Stimulated activated CD4-positive, alpha-beta T cell treated with anti-CD3 and anti-CD28 coated beads, Interleukin-1b, Interleukin-23, amount 100 ng/mL, for 1 hour (primary cell): ENCODE measurements at places on chromosomes 11 and 22.

- no peak for DNase-seq
Measured at GRCh38 chr11:62507125-62507422, 39.5 kb downstream of the AHNAK start.

DNA sequence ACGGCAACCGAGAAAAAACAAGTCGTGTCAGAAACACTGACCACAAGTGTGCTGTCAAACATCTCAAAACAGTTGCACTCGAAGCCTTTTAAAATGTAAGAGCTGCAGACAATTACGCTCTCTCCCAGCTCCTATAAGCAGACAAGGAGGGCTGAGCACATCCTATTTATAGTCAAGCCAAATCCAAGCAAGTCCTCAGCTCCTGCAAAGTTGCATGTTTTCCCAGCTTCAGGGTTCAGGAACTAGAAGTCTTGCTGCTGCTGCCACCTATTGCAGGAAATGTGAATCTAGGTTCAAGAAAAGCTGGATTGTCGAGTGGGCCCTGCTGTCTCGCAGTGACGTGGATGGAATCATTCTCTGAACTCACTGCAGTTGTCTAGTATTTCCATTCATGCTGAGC is 15.5 kb downstream of the EFCAB6 start:
- no peak for DNase-seq

DNA sequence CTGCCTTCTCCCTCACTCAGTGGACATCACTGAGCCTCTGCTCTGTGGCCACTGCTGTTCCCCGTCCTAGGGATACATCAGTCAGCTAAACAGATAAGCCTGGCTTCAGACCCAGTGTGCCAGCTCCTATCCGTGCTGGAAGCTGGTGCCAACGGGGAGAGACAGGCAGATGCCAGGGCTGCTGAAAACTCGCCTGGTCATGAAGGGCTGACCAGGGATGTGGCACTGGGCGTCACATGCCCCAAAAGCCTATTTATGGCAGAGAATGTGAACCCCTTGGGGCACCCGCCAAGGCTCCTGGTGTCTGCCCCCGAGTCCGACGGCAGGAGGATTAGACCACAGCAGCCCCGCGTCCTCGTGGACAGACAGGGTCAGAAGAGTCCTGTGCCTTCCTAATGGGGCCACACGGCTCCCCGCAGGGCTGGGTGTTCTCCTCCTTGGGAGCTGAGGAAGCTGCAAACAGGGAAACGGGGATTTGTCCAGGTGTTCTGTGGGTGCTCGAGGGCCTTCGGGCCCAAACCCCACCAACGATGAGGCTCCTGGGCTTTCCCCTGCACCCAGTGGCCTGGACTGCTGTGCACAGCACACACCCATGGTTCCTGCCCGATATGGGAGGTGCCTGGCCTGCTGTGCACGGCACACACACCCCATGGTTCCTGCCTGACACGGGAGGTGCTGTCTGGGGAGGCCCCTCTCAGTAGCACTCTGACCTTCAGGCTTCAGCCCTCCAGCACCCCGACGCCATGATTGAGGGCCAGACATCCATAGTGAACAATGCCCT is 19.9 kb downstream of the ANO1 start:
- no peak for DNase-seq

- no peak for DNase-seq
Measured at GRCh38 chr11:43434893-43435292, 76.2 kb downstream of the TTC17 start.

GRCh38 chr22:27399161-27399560 is 402.4 kb downstream of the MN1 start:
- no peak for DNase-seq

- DNase-seq = no peak
Measured at GRCh38 chr22:49040754-49041467, 786.8 kb downstream of the BRD1 start.

- DNase-seq = no peak
Measured at GRCh38 chr22:20109411-20110358, 6.2 kb upstream of the RANBP1 start.

DNA sequence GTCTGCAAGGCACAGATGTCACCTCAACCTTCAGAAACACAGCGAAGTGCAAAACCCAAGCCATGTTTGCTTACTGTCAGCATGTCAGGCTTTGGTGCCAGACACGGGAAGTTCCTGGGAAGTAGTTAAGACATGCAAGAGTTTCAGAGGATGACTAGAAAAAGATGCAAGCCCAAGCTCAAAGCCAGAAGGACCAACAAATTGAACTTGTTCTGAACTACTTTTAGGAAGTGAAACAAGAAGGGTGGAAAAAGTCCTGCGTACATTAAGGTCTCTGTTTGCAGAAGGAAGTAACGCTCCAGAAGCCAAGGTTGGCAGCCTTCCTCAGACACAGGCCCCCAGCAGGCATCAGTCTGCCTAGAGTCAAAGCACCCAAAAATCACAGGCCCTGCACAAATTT is 2.6 kb downstream of the AP1B1 start:
- DNase-seq = no peak

DNA sequence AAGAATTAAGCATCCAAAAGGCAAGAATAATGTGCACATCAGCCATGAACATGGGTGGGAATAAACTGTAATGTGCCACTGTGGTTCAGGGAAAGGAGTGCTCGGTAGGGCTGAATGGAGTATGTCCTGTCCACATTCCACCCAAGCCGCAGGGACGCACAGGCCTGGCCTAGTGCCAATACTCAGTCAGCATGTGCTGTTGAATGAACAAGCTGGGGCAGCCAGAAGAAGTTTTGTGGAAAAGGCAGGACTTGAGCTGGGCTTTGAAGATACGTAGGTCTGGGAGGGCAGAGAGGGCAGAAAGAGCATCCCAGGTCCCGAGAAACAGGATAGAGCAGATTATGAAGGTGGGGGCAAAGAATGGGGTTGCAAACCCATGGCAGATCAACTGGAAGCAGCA is 60.0 kb upstream of the PLET1 start:
- DNase-seq = no peak

- DNase-seq = no peak
Measured at GRCh38 chr11:12702999-12703453, 28.8 kb downstream of the TEAD1 start.

DNA sequence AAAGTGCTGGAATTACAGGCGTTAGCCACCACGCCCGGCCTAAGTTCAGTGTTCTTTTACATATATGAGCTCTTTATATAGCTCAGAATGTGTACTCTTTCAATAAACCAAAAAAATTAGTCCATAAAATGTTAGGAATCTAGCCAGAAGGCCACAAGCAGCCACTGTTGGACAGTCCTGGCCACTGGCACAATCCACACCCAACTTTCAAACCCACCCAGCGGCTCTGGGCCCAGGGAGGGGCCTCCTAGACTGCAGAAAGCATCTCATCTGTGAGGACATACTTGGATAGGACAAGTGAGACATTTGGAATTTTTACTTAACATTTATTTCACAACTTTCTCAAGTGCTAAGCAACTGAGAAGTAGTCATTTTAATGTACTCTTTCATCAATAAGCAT is 6.4 kb downstream of the PACSIN2 start:
- no peak for DNase-seq

DNA sequence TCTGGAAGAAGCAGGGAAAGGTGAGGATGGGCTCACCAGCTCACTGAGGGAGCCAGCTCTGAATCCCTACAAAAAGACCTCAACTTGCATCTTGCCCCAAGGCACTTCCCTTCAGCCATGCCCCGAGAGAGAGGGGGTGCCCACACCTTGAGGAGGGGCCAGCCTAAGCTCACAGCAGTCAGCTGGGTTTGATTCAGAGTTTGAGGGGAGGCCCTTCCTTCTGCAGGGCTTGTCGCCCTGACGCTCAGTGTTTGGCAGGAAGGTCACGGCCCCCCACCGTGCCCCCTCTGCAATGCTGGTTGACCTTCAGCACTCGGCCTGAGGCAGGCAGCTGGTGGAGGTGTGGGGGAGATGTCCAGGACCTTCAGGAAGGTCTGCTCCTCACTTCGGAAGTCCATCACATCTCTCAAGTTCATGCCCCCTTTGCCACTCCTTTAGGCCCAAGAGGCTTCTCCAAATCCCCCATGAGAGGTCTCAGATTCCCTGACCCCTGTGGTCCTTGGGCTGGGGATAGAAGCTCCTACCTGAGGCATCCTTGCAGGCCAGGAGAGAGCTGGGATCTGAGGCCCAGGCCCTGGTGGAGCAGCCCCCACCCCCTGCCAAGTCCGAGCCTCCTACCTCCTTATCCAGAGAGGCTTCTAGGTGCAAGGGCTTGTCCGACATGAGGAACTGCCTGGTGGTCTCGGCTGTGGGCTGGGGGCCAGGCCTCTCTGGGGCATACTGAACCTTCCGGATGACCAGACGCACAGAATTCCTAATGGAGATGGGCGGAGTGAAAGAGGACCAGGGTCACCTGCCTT is 37.6 kb downstream of the TPBGL start:
- no peak for DNase-seq

DNA sequence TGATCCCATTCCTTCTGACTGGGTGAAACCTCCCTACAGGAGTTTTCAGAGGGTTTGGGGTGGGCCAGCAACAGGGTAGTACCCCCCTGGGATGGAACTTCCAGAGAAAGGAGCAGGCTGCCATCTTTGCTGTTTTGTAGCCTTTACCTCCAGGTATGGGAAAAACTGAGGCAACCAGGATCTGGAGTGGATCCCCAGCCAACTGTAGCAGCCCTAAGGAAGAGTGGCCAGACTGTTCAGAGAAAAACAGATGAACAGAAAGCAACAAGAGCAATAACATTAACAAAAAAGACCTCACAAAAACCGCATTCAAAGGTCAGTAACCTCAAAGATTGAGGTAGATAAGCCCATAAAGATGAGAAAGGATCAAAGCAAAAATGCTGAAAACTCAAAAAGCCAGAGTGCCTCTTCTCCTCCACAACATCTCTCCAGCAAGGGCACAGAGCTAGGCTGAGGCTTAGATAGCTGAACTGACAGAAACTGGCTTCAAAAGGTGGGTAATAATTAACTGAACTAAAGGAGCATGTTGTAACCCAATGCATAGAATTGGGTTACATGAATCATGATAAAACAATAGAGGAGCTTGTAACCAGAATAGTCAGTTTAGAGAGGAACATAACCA is 1288.6 kb upstream of the CNTN5 start:
- no peak for DNase-seq

GRCh38 chr11:32374261-32374711 is 61.1 kb downstream of the WT1 start:
- DNase-seq = no peak

GRCh38 chr22:46794067-46794466 is 31.6 kb downstream of the TBC1D22A start:
- DNase-seq = no peak

GRCh38 chr11:15699978-15700377 is 585.3 kb downstream of the INSC start:
- no peak for DNase-seq

GRCh38 chr11:78504181-78504580 is 70.5 kb downstream of the NARS2 start:
- no peak for DNase-seq

GRCh38 chr11:65426839-65427690 is 4.5 kb downstream of the NEAT1 start:
- DNase-seq = no peak

- DNase-seq = no peak
Measured at GRCh38 chr11:65903068-65903481, 2.9 kb upstream of the FOSL1 start.

DNA sequence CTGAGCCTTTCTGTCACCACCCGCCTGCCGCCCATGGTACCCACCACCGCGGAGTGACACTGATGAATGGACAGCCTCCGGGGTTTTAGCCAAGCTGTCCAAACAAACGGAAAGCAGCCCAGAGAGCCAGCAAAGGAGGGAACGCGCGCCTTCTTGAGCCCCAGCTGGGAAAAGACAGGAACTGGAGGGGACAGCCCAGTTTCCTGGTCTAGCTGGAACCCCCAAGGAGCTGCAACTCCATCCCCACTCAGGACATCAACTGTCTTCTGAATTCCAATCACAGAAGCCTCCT is 33.7 kb downstream of the SHISAL1 start:
- no peak for DNase-seq

DNA sequence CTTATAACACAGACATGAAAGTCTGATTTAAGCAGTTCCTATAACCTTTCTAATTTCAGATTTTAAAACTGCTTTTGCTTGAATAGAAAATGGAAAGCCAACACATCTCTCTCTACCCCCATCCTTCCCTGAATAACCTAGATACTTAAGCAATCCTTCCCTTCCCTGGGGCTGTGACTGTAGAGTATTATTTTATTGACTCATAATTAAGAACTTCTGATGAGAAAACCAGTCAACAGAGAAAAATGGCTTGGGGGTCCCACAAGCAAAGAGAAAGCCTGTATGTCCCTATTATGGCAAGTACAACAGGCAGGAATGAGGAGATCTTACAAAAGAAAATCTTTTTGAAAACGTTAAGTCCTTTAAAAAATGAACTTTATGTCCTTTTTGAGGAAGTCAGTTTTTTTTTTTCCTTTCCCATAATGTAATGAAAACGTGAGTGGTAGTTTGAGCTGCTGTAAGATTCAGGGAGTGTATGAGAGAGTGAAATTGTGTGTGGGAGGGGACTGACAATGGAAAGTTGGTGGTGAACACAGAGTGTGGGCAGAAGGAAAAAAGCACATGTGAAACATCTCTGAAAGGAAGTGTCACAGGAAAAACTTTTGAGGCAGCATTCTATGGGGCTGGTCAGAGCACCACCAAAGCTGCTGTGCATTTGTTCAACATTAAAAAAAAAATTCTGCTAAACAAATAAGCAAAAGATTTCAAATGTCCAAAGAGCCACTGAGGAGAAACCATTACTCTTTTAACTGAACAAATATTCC is 154.6 kb downstream of the MAML2 start:
- DNase-seq = no peak

GRCh38 chr11:35138943-35139721 is at the start of gene CD44:
Gene CD44 (plus strand): TSS chr11:35139171. CDS start chr11:35139304, 133 bp downstream.
- peak; percentile 75 for DNase-seq

DNA sequence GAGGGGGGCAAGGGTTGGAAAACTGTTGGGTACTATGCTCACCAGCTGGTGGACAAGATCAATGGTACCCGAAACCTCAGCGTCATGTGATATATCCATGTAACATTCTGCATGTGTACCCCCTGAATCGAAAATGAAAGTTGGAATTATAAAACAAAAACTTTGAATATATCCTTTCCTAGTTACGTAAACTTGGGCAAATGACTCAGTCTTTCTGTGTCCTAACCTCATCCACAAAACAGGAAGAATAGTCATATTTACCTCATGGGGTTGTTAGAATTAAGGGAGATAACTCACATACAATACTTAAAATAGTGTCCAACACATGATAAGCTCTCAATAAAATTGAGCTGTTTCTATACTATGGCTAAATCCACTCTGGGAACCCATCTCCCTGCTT is 620.1 kb upstream of the KIRREL3 start:
- DNase-seq = no peak

DNA sequence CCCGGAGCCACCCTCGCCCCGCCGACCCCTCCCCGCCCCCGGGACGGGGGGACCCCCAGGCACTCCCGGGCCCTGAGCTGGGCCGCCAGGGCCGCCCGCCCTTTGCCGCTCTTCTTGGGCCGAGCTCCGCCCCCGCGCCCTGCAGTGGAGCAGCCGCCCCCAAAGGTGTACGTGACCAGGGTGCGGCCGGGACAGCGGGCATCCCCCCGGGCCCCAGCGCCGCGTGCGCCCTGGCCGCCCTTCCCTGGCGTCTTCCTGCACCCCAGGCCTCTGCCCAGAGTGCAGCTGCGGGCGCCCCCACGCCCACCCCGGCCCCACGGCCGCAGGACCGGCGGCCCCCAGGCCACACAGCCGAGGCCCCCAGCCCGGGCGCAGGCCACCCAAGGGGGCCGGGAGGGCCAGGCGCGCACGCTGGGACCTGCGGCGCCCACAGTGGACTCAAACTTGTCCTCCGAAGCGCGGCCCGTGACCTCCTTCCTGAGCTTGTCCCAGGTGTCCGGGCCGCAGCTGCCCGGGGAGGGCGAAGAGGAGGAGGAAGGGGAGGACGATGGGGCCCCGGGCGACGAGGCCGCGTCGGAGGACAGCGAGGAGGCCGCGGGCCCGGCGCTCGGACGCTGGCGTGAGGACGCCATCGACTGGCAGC is 7.4 kb downstream of the B4GALNT4 start:
- DNase-seq = no peak

GRCh38 chr11:66549696-66550095 is 3.0 kb downstream of the ACTN3 start:
- DNase-seq = no peak
